Stimulated activated CD4-positive, alpha-beta T cell treated with anti-CD3 and anti-CD28 coated beads, Interleukin-12 subunit alpha, Interleukin-12 subunit beta, amount 100 ng/mL, for 4 hours (primary cell): ENCODE measurements at places on chromosomes 5 and 9.
A peak's percentile ranks its signal among the peaks of the same experiment; 100 is the strongest.

DNA sequence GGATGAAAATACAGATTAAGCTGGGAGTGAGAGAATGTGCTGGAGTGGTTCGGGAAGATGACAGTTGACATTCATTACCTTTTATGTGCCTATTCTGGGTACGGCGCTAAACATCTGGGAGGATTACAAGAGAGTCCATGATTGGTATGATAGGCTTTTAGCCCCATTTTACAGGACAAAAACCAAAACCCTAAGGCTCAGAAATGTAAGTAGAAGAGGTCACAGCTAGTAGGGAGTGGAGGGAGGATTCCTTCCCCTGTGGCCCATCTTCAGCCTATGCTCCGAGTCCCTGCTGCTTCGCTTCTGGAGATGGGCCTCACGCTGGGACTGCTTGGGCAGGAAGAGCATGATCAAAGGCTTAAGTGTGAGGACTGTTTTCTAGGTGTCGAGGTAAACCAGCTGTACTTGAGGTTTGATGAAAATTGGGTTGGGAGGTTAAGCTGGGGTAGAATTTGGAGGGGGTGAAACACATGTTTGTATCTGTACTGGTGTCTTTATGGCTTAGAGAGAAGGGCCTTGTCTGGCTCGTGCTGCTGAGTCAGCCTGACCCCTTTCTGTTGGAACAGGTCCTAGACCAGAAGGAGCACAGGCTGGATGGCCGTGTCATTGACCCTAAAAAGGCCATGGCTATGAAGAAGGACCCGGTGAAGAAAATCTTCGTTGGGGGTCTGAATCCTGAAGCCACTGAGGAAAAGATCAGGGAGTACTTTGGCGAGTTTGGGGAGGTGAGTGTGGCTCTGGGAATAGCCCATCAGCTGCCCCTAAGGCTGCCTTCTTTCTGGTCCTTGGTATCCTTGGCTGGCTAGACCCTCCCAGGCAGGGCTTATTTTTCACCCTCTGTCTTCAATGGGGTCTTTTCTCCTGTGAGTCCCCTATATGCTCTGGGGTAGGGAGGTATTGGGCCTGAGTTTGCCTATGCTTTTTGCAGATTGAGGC is 2.1 kb downstream of the HNRNPAB start:
- no peak for DNase-seq

DNA sequence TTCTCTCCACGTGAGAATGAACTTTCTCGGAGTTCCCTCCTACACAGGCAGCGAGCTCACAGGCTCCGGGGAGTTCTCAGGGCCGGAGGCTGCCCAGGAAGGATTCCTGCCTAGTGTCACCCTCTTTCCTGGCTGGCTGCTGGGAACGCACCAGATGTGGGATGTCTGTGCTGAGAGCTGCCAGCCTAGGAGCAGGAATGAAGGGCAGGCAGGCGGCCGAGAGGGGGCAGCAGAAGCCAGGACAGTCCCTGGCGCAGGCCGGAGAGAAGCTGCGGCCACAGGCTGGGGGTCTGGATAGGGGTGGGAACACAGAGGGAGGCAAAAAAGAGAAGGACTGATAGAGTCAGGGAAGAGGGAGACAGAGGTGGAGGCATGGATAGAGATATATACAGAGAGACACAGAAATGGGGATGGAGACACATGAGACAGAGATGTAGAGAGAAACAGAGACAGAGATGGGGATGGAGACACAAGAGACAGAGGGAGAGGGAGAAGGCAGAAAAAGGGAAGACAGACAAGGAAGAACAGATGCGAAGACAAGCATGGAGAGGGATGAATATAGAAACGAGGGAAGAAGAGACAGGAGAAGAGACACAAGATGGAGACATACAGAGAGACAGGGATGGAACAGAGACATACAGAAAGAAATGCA is 25.3 kb upstream of the ENHO start:
- peak; percentile 30 for DNase-seq

GRCh38 chr5:127216143-127216542 is 74.5 kb upstream of the MEGF10 start:
- no peak for DNase-seq

- no peak for DNase-seq
Observed at GRCh38 chr9:125659201-125659840, 47.7 kb downstream of the MAPKAP1 start.

DNA sequence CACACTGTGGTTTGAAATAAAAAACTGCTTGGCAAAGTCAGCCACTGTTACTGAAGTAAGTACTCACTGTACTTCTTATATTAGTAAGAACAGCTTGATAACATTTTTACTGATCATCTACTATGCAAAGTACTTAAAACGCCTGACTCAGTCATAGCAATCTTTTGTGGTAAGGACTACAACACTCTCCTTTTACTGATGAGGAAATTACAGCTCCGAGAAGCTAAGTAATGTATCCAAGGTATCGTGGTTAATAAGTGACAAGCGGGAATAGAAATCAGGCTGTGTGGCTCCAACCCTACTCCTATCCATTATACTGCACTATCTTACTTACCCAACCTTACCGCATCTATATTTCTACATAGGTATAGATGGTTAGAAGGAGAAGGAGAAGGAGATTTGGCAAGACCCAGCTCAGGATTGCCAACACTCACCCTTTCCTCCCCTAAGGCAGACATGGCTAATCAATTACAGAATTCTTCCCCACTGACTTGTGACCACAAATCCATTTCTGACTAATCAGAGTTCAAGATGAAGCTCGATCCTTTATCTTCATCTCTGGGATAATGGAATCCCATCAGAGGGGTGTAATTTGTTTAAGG is 281.4 kb downstream of the SPOCK1 start:
- DNase-seq: no peak

DNA sequence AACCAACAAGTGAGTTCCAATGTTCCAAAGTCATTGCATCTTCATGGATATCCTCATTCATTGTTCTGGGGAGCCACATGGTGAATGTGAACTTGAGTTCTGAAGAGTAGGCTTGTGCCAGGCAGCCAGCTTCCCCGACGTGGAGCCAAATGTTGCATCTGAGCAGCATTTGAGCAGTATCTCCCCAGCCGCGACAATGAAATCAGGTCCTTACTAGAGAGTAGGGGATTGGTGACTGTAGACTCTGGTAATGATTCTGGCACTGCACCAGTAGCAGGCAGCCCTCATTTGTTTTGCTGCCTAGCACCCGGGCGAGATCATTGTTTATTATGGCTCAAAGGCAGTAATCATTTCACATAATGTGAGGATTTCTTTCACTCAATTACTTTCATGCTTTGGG is 451.4 kb upstream of the C9orf72 start:
- DNase-seq: no peak

DNA sequence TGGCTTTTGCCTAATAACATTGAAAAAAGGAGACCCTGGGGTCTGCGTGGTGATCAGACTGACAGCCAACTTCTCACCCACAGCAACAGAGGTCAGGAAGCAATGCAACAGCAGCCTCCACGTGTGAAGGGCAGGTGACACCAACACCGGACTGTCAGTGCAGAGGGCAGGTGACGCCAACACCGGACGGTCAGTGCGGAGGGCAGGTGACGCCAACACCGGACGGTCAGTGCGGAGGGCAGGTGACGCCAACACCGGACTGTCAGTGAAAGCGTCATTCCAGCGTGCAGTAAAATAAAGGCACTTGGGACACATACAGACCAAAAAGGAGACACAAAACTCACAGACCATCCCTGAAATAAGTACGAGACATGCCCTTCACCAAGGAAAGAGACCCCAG is 37.2 kb upstream of the CEP72 start:
- no peak for DNase-seq

DNA sequence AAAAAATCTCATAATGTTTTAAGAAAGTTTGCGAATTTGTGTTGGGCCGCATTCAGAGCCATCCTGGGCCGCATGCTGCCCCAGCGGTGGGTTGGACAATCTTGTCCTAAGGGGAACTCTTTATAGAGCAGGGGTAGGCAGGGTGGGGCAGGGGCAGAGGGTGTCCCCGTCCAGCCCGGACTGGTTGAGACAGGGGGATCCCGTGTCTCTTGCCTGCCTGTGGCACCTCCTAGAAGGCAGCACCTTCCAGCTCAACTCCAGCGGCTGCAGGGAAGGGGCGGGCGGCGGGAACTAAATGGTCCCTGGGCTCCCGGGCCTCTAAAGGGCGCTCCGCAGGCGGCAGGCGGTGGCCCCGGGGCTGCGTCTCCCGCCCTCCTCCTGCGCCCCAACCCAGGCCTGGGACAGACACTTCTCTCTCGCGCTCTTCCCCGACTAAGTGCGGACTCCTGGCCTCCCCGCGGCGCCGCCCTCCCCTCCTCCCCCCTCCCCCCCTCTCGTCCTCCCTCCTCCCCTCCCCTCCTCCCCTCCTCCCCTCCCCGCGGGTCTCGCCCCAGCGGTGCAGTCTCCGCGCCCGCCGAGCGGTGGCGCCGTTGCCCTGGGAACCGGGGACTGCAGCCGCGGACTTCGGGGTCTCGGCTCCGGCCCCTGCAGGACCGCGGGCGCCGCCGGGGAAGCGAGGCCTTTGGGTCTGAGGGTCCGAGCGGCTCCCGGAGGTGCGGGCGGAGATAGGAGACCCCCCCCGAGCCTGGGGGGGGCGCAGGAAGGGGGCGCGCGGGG is 132.6 kb downstream of the MRPL36 start:
- peak; percentile 41 for DNase-seq

- no peak for DNase-seq
Observed at GRCh38 chr9:114039484-114039883, 38.6 kb downstream of the AMBP start.

DNA sequence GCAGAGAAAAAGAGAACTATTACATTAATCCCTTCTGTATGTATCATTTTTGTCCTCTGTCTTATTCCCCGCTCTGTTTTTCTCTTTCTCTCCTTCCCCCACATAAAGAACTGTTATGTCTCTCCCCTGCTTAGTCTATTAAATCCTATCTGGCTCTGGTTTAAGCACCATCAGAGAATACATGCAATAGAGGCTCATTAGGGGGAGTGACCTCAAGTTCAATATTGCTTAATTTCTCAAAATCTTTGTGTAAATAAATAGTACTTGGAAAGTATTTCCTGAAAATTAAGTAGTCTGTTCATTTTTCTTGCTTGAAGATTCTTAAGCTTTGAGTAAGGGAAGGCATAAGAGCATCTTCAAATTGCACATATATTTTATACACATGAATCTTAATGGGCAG is 41.2 kb upstream of the FAM174A start:
- no peak for DNase-seq

DNA sequence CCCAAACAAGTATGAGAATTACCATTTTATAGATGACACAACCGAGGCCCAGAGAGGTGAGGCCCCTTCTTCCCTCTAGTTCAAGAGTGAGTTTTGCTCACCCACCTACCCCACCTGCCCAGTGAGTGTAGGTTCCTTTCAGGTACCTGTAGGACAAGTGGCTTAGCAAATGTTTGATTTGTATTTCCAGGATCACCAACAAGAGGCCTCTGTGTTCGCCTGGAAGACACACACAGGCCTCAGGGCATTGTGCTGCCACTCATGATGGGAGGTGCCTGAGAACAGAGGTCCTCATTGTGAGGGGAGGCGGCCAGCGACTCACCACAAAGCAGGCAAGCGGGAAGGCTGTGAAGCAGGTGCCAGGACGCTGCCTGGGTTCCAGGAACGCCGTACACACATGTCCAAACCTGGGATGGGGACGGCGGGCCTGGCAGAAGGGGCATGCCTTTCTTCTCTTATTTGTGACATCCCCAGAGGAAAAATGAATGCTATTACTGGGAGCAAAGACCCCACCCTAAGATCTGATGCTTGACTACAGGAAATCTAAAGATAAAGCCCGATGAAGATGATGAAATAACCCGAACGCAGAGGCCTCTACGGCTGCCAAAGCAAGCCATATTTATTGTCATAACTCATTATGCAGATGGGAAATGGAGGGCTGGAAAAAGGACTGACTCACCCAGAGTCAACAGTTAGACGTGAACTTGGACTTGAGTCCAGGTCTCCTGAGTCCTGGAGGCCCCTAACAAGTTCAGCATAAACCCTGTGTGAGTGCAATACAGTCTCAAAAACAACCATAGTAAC is 60.2 kb upstream of the SLC25A51 start:
- DNase-seq: no peak

DNA sequence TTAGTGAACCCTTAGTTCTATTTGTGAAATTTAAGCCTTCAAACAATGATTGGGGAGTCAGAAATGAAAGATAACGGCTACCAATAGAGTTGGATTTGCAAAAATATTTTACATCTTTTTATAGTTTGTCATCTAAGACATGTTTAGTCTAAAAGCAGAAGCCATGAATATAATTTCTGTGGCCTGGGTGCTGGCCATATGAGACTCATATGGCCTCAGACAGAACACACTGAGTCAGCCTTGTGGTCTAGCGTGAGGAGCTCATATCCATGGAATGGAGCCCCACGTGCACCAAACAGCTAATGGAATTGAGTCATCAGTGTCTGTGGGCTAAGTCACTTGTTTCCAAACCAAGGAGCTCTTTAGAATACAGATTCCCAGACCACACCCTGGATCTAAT is 240.7 kb upstream of the NREP start:
- DNase-seq: no peak

DNA sequence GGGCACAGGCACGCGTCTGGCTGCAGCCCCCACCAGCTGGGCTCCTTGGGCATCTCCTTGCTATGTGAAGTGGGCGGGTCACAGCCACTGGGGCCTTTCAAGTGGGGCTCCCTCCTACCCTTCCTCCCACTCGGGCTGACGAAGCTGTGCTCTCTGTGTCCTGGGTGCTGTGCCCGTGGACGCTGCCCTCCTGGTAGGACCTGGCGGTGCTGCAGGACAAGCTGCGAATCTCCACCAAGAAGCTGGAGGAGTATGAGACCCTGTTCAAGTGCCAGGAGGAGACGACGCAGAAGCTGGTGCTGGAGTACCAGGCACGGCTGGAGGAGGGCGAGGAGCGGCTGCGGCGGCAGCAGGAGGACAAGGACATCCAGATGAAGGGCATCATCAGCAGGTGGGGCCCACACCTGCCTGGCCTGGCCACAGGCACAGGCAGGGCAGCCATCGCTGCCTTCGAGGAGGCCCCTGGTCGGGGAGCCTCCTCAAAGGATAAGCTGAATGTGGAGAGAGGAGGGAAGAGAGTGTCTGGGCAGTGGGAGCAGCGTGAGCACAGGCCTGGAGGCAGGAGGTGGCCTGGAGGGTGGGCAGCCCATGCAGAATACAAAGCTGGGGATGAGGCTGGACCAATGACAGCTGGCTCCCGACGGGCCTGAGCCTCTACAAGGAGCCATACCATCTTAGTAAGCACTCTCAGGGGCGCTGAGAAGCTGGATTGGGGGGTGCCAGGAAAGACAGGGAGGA is 124.7 kb downstream of the DAB2IP start:
- DNase-seq: no peak

GRCh38 chr5:58369513-58370190 is 90.2 kb downstream of the PLK2 start:
- DNase-seq: no peak

- no peak for DNase-seq
Observed at GRCh38 chr5:159427180-159428012, 97.1 kb upstream of the IL12B start.

- no peak for DNase-seq
Observed at GRCh38 chr9:18666348-18666747, 192.4 kb downstream of the ADAMTSL1 start.

- DNase-seq: no peak
Observed at GRCh38 chr5:54746346-54746745, 228.8 kb downstream of the SNX18 start.
